DND-41 (cell line): ENCODE measurements at places on chromosomes 13 and 19.
A peak's percentile ranks its signal among the peaks of the same experiment; 100 is the strongest.

DNA sequence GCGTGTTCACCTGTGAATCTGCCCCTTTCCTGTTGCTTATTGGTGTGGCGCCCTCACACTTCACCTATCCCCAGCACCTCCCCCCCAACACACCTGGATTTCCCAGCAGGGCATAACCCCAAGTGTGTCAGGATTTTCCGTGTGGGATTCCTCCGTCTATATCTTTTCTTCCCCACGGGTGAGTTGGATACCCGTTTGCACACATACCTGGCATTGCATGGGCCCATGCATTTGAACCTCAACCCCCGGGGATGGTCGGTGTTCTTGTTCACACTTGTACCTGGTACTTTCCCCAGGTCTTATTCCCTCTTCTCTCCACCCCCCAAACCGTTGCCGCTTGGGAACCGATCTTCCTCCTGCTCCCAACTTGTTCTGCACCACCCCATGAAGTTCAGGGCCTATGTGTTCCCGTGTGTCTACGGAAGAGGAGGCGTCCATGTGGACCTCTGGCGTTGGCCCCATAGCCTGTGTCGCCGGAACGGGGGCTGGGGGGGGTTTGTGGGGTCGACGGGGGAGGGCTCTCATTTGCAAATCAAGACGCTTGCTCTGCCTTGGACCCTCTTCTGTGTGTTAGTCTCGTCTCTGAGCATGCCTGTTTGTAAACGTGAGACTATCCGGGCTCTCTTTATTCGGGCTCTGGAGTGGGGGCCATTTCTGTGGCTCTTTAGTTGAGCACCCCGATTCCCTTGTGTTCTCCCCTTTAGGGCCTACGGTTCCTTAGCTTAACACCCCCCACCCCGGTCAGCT is 1.7 kb downstream of the PRR12 start:
- DNase-seq = peak; percentile 42

- no peak for DNase-seq
These were observed 19.8 kb upstream of the ZNF91 start for GRCh38 chr19:23415034-23415433.

DNA sequence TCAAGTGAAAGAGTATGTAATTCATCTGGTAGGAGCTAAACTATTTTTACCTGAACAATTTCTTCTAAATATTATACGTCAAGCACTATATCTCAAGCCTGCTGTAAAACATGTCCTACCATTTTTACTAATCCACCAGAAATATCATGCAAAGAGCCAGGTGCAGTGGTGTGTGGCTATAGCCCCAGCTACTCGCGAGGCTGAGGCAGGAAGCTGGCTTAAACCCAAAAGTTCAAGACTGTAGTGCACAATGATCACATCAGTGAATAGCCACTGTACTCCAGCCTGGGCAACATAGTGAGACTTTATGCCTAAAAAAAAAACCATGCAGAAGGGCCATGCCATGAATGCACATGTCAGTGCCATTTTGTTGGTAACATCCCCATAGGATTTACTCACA is 20.7 kb upstream of the CLN5 start:
- DNase-seq = no peak

DNA sequence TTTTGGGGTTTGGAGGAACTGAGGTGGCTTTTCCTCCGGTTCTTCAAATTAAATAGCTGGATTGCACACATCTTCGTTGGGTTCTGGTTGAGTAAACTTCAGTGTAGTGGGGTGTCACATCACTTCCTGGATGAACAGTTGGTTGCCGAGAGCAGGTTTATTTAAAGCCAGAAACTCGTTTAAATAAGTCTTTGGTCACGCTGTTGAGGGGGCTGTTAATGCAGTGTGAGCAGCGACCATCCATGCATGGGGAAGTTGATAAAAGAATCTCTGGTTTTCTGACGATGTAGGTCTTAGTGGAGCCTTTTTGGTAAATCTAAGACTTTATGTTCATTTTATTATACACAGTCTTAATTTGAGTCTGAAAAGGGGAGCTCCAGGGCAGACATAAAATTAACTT is 351.2 kb upstream of the ARGLU1 start:
- no peak for DNase-seq
